Activated CD4-positive, alpha-beta T cell treated with anti-CD3 and anti-CD28 coated beads for 48 hours (primary cell): ENCODE measurements at places on chromosomes 7 and 10.

GRCh38 chr7:55022002-55022985 is 3.5 kb downstream of the EGFR start:
- DNase-seq = no peak

DNA sequence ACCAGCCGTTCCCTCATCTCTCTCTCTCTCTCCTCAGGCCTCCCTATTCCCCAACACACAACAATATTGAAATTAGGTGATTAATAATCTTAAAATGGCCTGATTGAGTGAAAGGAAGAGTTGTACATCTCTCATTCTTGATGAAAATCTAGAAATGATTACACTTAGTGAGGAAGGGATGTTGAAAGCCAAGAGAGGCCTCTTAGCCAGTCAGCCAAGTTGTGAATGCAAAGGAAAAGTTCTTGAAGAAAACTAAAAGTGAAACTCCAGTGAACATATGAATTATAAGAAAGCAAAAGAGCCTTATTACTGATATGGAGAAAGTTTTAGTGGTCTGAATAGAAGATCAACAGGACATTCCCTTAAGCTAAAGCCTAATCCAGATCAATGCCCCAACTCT is 695.1 kb downstream of the GRID1 start:
- no peak for DNase-seq

DNA sequence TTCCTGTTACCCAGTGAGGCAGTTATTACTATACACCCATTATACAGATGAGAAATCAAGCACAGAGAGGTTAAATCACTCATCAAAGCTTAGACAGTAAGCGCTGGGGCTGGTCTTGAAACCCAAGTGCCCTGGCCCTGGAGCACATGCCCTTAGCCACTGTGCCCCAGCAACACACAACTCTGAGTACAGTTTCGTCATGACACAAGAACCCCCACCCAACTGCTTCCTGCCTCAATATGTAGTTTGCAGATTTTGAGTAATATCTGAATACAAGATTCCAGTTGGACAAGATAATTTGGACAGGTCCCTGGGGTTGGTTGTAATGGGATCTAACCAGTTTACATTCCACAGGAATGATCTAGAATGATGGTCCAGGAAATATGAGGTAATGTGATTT is 62.8 kb downstream of the SH3PXD2A start:
- DNase-seq = no peak

GRCh38 chr10:43056568-43057011 is 20.3 kb upstream of the RET start:
- DNase-seq = no peak

- DNase-seq = no peak
Observed at GRCh38 chr10:89263531-89263930, 12.0 kb upstream of the LIPA start.
